Upper lobe of left lung (tissue), 6 donors: ENCODE measurements at places on chromosomes 6 and 20. TPM values are rescaled to one million over a fixed set of nuclear protein-coding genes. Genes with fewer than 3 reads are reported as not detected.

GRCh38 chr6:15921243-15921642, 207.6 kb upstream of the MYLIP start:
- H3K27me3 ChIP-seq: no peaks in the 10 kb centered on the region
- H3K4me3 ChIP-seq: no peak overlapping the region
- no peak for DNase-seq
- H3K36me3 ChIP-seq: no peaks in the 10 kb centered on the region

DNA sequence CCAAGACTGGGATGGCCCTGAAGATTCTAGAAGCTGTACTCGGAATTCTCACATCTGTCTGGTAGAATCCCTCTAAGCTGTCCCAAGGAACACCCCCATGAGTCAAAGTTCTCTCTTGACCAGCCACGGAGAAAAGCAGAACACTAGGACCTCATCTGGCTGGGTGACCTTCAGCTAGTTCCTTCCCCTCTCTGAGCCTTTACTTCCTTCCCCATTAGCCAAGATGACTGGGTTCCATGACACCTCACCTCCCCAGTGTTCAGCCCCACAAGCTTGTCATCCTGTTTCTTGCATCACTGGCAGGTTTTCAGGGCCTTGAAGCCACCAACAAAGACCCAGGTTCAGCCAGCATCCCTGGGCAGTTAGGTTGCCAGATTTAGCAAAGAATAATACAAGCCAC, 47.8 kb downstream of the MAFB start:
- no peak for DNase-seq
- H3K4me3 ChIP-seq: no peak overlapping the region
- H3K36me3 ChIP-seq: no peaks in the 10 kb centered on the region
- H3K27ac ChIP-seq: no peak overlapping the region

DNA sequence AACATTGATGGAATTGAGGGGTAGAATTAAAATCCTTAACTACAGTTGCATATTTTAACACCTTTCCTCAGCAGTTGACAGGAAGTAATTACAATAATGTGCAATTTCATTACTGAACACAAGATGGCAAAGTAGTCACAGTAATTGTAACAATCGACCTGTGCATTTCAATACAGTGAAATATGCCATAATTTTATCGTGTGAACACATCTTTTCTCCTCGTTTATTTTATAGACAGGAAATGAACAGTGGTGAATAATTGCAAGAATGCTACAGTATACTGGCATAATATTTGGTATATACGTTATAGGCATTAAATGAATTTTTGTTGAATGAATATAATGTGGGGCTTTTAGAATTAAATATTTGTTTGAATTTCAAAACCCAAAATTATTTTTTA, 25.0 kb downstream of the CYB5R4 start:
- no peak overlapping the region for H3K4me3 ChIP-seq
- H3K4me1 ChIP-seq: no peaks in the 10 kb centered on the region
- H3K36me3 ChIP-seq: no peaks in the 10 kb centered on the region
- H3K27me3 ChIP-seq: no peaks in the 10 kb centered on the region

DNA sequence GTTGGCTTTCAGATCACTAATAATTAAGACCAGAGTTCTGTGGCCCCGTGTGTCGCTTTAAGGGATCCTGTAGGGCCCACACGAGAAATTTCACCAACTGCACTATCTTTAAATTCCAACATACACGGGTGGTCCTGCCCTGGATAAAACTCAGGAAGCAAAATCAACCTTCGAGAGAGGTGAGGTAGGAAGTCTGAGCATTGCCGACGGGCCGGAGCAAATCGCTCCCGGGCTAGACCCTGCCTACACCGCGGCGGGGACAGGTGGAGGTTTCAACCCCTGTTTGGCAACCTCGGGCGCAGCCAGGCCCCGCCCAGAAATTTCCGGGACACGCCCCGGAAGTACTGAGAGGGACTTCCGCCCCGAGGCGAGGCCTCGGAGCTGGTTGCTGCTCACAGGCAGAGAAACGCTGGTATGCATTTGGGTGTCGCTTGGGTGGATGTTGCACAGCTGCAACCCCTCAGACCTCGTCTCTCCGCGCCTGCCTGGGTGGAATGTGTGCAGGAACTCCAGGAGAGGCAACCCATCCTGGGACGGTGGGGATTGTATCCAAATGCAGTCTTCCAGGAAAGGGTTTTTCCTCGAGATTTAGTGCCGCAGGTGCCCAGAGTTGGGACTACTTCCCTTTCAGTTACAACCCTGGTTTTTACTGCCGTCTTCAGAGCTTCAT, 19.9 kb downstream of the ZKSCAN8 start:
- H3K36me3 ChIP-seq: no peaks in the 10 kb centered on the region
- no peaks in the 10 kb centered on the region for H3K27me3 ChIP-seq
- peak; percentile 74 for DNase-seq
- H3K4me3 ChIP-seq: peak overlapping the region; percentile 62

DNA sequence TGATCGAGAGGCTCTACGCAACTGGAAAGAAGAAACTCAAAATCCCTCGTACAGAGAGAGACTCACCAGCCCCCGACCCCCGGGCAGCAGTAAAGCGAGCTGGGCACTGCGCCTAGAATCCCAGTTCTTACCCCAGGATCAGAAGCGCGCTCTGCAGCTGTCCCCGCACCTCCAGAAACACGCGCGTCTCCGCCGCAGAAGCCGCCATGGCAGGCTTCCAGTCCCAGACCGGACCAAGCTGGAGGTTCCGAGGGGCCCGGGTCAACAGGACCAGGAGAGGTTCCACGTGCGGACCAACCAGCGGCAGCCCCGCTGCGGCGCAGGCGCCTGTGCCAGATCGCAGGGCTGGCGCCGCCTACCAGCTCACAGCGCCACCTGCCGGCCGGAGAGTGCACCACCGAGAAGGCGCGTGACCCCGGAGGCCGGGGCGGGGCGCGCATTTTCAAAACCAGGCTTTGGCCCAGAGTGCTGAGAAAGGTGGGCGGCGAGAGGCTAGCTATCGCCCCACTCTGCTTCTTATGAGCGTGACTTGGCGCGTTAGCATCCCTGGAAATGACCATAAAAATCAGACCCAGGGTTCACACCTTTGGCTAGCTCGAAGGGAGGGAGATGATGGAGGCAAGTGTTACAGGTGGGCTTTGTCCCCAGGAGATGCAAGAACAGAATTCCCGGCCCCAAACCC, at the start of gene UBE3D:
UBE3D (minus strand) TSS at position 331 of the 682 bp plus-strand sequence; CDS start at position 208, 123 bp downstream.
- H3K4me3 ChIP-seq: peak within 1 kb of the TSS; percentile 77
- H3K4me1 ChIP-seq: peaks cover 26% of the 10 kb centered on the region
- no peaks in the 10 kb centered on the region for H3K27me3 ChIP-seq
- H3K27ac ChIP-seq: peak within 1 kb of the TSS; percentile 64
- DNase-seq: peak; percentile 96

DNA sequence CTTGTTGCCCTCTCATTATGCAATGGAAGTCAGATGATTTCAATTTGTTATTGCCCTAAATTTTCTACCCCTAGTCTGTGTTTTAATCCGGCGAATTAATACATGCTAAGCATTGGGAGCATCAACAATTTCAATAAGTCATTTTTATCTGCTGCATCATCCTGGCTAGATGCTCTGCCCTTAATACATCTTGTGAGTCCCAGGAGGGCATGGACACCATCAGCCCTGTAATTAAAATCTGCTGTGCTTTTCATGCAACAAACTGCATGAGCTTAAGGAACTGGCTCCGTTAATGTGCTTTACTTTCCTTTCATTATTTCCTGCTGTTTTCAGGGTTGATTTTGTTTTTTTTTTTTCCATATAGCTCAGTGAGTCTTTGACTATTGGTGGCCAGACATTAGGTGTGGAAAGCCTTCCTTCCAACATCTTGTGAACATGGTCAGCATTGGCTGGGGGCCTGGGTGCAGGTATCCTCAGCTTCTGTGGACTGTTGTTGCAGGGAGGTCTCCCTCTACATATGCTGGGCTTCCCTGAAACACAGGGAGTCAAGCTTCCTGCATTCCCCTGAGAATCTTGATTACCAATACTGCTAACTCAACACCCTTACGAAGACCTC, 8.5 kb upstream of the PBOV1 start:
- H3K36me3 ChIP-seq: no peaks in the 10 kb centered on the region
- H3K27me3 ChIP-seq: no peaks in the 10 kb centered on the region
- H3K4me1 ChIP-seq: no peaks in the 10 kb centered on the region
- no peak for DNase-seq

DNA sequence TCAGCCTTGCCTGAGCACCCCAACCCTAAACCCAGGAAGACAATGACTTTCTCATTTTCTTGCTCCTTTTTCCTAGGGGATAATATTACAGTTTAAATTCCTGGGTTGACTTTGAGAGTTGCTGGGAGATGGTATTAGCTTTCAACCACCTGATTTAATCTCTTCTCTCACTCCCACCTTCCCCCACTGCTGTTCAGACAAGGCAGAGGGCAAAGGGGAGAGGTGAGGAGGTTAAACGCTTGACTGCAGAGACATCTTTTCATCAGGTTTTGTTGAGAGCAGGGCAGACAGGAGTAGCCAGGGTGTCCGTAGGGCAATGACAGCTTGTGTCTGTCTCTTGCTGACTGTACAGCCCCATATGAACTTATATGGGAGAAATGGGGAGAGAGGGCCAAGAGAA, 811.2 kb downstream of the MAFB start:
- no peaks in the 10 kb centered on the region for H3K27me3 ChIP-seq
- DNase-seq: no peak
- peaks cover 2% of the 10 kb centered on the region for H3K4me1 ChIP-seq
- no peak overlapping the region for H3K27ac ChIP-seq
- H3K36me3 ChIP-seq: no peaks in the 10 kb centered on the region

DNA sequence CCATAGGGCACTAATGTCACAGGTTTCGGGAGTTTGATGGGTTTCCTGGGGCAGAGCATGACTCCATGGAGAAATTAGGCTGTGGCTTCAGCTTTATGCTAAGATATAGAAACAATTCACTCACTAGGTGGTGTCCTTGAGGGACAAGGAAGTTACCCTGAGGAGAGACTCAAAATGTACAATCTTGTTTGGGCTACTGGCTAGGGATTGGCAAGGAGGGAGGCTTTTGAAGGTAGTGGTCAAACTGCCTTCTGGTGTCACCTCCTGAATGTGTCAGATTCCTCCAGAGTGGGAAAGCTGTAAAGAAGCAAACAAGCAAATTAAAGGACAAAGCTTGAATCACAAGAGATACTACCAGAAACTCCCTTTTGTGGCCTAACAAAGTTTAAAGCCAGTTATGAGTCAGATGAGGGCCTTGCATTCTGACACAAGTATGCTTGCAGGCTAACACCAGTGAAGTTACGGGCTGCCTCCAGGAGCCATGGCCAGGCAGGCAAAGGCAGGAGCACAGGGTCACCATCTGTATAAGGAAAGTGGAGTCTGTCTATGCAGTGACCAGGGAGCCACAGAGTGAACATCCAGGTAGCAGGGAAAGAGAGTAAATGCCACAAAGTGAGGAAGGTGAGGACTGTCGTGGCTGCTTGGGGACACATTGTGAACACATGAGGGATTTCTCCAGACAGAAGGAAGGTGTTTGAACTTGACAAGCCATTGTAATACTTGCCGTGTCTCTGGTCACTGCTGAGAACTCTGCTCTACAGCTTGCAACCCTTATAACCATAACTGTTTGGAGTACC, 107.7 kb upstream of the DTNBP1 start:
- no peaks in the 10 kb centered on the region for H3K36me3 ChIP-seq
- no peak overlapping the region for H3K4me3 ChIP-seq
- H3K27ac ChIP-seq: no peak overlapping the region
- no peak for DNase-seq
- H3K27me3 ChIP-seq: no peaks in the 10 kb centered on the region
- no peaks in the 10 kb centered on the region for H3K4me1 ChIP-seq

GRCh38 chr20:62287759-62288534, 14.8 kb upstream of the ADRM1 start:
- no peaks in the 10 kb centered on the region for H3K27me3 ChIP-seq
- no peaks in the 10 kb centered on the region for H3K4me1 ChIP-seq
- DNase-seq: no peak
- H3K27ac ChIP-seq: no peak overlapping the region
- no peak overlapping the region for H3K4me3 ChIP-seq

Gene HLA-DOB
- 15.2 TPM for total RNA-seq

Gene EFCAB8
- 3.3 TPM for total RNA-seq

Gene HMGN3
- 186 TPM for total RNA-seq

Gene COL9A1
- total RNA-seq: not detected

Gene OR2H1
- not detected for total RNA-seq
